Activated naive CD8-positive, alpha-beta T cell treated with anti-CD3 and anti-CD28 coated beads for 36 hours (primary cell): ENCODE measurements at places on chromosomes 3 and 15.

DNA sequence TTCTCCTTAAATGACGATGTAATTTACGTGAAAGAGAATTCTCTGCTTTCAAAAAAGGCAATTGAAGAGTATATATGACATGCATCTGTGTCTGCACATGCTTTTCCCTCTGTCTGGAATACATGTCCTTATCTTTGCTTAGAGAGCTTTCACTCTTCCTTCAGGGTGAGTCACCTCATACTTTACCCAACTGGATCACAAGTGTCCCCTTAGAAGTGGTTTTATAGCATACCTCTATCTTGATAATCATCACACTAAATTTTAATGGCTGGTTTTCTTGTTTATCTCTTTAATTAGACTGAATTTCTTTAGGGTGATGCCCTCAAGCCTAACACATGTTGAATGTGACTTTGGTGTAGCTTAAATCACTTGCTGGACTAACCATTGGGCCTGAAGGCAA, 178.9 kb downstream of the SV2B start:
- DNase-seq = no peak

GRCh38 chr15:78565097-78565950, at the start of gene CHRNA5:
Gene CHRNA5, plus strand, starts transcription at chr15:78565520. Its CDS starts 200 bp downstream, at chr15:78565720.
- DNase-seq = peak; percentile 52

GRCh38 chr3:48414376-48415250, 15.3 kb downstream of the PLXNB1 start:
- DNase-seq = no peak

DNA sequence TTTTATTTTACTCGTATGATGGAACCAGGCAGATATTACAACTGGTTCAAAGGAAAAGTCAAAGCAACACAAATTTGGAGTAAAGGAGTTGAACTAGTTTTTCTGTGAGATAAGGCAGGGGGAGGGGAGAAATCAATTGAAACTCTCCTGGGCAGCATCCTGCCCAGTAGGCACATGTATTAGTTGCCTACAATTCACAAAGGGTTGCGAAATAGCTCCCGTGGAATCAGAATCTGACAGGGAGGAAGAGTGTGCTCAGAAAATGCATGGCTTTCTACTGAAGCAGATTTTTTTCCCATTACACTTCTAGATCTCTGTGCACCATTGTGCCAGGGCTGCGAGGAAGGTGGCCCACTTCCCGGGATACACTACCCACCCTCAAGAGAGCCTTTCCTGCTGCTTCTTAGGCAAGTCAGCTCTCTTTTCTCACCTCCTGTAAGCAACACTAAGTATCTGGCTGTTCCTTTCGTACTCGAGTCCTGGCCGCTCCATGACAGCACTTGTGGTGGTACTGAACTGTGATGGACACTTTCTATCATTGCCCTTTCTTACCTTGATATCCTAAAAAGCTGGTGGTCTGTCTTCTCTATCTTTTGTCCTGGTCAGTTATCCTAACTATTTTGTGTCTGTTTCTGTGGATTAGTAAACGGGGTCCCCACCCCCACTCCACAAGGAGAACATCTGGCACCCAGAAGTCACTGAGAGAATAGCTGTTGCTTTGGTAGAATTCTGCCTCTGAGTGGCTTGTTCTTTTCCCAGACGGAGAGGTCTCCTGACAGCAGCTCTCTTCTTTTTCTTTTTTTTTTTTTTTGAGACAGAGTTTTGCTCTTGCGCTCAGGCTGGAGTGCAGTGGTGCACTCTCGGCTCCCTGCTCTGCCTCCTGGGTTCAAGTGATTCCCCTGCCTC, 74.8 kb downstream of the RPL39L start:
- no peak for DNase-seq

DNA sequence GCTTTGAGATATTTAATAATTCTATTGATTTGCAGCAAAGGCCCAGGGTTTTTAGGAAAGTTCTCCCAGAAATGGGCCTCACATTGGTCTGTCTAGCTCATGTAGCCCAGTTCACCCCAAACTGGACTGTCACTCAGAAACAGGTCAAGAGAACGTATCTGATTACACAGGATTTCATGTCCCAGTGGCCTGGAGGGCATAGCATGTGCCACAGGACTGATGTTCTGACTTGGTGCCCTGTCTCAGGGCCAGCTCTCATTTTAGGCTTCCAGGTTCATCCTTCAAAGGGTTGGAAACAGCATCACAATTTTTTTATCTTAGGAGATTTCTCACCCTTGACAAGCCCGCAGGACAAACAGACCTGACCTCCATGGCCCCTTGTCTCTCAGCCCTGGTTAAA, 398.4 kb upstream of the AZI2 start:
- DNase-seq = no peak

- DNase-seq = no peak
These were observed 103.2 kb upstream of the BNIP2 start for GRCh38 chr15:59792359-59792758.

DNA sequence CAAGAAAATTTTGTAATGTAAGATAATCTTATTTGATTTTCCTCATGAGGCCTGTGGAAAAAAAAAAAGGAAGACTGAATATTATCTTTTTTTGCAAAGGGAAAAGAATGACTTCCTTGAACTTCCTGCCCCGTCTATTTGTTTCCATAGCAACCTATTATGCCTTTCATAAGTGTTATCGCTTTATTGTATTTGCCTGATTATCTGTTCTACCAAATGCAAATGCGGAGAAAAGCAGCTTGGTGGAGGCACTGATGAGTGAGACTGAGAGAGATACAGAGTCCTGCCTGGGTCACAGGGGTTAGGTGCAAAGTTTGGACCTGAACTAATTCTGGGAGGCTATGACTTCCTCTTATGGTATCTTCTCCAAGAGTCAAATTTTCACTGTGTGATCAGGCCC, 334.0 kb upstream of the KCNMB2 start:
- DNase-seq = no peak

DNA sequence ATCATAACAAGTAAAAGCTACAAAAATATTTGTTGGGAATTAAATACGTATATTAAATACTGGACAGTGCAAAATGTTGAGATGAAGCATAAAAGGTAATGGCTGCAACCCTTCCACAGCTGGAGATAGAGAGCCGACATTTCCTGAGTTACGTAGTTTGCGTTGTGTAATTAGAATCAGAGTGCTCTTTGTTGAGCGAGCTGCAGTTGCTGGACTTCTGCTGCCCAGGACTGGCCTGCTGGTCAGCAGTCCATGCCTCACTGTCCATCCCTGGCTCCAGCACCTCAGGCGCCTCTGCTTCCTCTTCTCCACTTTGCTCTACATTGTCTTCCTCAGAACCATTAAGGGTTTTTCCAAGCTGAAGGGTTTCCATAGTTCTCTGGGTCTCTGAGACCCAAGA, 28.4 kb upstream of the SHC4 start:
- DNase-seq = no peak

- no peak for DNase-seq
These were observed 570 bp upstream of the NEDD4 start for GRCh38 chr15:55993804-55994560.

DNA sequence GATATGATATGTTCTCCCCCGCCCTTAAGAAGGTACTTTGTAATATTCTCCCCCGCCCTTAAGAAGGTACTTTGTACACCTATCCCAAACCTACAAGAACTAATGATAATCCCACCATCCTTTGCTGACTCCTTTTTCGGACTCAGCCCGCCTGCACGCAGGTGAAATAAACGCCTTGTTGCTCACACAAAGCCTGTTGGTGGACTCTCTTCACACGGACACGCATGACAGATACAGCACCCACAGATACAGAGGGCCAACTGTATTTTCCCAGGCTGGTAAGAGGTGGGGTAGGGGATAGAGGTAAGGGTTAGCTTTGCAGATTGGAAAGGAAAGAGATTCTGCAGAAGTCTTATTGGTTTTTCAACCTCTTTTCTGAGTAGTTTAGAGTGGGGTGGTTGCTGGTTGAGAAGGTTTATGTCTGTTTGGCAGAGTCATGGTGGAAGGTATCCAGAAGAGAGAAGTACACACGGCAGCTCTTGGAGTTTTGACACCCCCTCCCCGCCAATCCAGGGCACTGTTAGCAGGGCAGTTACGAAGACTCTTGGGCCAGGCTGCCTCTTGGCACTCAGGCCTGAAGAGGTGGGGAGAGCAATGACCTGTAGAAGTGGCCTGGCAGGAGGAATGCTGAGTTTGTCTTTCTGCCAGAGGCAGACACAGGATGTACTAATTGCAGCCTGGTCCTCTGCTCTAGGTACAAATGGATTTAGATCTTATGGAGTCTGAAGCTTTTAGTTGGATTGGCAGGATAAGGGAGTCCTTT, 36.0 kb upstream of the IDH2 start:
- no peak for DNase-seq

DNA sequence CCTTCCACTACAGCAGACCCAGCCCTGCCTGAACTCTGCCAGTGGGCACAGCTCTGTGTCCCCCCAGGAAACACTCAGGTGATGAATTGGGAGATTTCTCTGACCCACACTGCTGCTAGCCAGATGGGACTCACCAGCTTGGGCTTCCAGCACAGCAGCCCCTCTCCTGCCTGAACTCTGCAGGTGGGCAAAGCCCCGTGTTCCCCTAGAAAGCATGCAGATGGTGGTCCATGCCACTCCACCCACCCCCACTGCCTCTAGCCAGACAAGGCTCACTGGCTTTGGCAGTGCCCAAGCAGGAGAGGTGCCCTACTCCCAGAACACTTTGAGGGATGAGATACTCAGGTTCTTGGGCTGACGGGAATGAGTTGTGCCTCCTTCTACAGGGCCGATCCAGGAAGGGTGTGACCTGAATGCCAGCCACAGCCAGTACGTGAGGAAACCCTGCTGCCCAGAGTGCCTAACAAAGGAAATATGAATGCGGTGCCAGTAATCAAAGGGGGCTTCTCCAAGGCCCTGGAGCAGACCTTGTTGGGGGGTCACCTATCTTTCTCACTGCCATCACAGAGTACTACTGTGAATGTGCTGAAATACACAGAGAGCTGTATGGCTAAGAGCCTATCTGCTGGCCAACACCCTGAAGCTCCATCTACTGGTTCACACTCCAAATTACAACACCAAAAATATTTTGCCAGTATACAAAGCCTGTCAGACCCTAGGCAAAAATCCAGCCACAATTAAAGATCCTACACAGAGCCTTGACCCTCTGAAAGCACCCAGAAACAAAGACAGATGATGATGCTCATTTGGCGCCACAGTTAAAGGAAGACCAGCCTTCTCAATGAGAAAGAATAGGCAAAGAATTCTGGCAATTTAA, 61.9 kb downstream of the BTLA start:
- no peak for DNase-seq

DNA sequence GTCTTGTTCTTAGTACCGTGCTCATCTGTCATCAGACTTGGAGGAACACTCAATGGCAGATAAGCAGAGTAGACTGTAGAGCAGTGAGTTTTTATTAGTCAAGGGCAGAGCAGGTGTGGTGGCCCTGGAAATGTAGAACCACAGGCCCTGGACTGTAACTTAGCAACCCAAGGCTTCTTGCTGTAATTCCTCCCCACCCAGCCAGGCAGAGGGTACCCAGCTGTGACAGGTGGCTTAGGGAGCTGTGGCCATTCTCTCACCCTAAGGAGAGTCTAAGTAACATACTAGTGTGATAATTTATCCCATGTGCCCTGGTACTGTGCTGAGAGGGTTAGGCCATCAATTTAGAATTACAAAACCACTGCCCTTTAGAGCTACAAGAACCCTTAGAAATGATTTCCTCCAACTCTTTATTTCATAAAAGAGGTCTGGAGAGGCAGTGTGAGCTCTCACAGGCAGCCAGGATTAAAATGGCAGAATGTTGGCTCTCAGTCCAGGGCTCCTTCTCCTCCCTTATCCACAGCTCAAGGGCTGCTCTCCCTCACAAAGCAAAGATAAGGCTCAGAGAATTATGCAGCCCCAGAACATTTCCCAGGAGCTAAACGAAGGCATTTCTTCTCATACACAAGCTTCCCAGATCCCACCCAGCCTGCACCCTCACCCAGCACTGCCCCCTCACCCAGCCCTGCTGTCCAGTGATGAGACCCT, 3.0 kb downstream of the POMGNT2 start:
- DNase-seq = no peak
